ENCODE measurements at places on chromosomes 1 and 21. TPM values are rescaled to one million over a fixed set of nuclear protein-coding genes. Genes with fewer than 3 reads are reported as not detected.

CHIT1 gene
- not detected for polyA plus RNA-seq

SPATA45 gene
- not detected for polyA plus RNA-seq

SPRR1B gene
- 503 TPM for polyA plus RNA-seq

USP24 gene
- 17.1 TPM for polyA plus RNA-seq

- no peak for DNase-seq
Measured at GRCh38 chr1:79041666-79042065, 35.1 kb upstream of the ADGRL4 start.

- DNase-seq, result no peak
Measured at GRCh38 chr1:89125913-89126580, at the start of gene GBP2. GBP2 (minus strand) TSS chr1:89126114; CDS start chr1:89121966, 4,148 bp downstream.

- DNase-seq, result no peak
Measured at GRCh38 chr1:166888373-166889111, 12.5 kb upstream of the TADA1 start.
